ENCODE measurements at places on chromosomes 1 and 21. TPM values are rescaled to one million over a fixed set of nuclear protein-coding genes. Genes with fewer than 3 reads are reported as not detected.

- DNase-seq = no peak
Measured at GRCh38 chr1:76177615-76178014, 103.1 kb downstream of the ST6GALNAC3 start.

GRCh38 chr1:12060500-12060899 lies 2.6 kb upstream of the TNFRSF8 start:
- no peak for DNase-seq

DNA sequence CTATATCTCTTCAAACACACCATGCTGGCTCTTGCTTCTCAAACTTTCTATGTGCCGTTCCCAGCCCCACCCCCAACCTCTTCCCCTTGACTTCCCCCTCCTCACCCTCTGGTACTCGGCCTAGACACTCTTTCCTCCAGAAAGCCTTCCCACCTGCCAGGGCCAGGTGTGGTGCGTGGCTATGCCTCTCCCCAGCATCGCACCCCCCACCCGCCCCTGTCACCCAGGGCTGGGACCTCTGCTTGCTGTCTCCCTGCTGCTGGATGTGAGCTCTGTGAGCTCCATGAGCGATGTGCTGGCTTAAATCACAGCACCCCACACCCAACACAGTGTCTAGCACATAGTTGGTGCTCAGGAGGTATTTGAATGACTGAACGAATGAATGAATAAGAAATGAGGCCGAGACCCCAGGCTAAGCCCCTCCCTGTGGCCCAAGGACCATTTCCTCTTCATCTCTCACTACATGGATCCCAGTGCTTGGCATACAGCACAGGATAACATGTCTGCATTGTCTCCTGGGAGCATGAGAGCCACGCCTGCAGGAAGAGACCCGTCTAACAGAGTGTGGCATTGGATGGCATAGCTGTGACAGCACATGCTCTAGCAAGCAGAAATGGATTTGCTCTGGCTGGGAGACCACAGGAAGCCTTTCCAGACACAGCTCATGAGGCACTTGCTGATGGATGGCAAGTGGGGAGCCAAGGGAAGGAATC lies 19.7 kb downstream of the TNNT2 start:
- no peak for DNase-seq

GRCh38 chr1:212218911-212219310 lies 66.3 kb upstream of the PPP2R5A start:
- no peak for DNase-seq

DNA sequence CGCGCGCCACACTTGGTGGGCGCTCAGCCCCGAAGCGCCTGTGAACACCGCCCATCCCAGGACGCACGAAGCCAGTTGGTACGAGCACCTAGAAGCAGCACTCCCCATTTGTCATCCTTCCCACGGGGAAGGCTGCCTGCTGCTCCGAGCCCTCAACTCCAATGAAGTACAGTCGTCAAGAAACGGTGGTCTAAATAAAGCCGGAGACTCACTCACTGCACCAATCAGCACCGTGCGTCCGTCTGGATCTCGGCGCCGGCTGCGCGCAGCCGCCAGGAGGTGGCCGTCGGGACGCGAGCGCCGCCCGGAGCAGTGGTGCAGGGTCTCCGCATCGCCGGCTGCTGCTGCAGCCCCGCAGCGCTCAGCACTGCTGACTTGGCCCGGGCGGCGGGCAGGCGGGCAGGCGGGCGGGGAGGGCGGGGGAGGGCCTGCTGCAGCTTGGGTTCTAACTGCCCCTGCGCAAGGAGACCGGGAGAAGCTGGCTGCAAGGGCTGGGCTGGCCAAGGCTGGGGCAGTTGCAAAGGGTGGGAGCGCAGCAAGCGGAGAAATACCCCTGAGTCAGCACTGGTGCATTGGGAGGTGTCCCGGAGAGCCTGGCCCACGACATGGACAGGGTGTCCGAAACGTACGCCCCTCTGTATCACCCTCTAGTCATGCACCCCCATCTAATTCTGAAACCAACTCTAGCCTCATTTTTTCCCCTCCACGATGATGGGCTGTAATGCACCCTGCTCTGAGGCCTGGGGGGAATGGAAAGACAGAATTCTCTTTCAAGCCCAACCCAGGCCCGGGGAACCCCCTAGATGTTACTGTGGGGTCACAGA lies 35.8 kb upstream of the H6PD start:
- no peak for DNase-seq

GRCh38 chr1:216983823-216984222 lies 260.6 kb upstream of the ESRRG start:
- no peak for DNase-seq

- no peak for DNase-seq
Measured at GRCh38 chr1:189117072-189117770, 1360.4 kb downstream of the BRINP3 start.

DNA sequence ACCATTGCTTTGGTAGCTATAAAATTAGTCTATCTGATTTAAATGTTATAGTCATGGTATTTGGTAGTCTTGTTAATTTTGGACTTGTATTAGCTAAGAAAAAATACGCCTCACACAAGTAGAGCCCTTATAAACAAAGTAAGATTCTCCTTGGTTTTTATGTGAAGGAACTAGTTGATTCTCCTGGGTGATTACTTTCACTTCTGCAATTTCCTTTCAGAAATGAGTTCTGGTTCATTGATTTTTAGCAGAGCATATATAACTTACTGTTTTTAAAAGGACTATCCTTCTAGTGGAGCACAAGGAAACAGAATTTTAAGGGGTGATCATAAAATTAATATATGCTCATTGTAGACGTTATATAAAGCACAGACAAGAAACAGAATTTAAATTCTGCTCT lies 120.1 kb downstream of the BACH1 start:
- DNase-seq = no peak

DNA sequence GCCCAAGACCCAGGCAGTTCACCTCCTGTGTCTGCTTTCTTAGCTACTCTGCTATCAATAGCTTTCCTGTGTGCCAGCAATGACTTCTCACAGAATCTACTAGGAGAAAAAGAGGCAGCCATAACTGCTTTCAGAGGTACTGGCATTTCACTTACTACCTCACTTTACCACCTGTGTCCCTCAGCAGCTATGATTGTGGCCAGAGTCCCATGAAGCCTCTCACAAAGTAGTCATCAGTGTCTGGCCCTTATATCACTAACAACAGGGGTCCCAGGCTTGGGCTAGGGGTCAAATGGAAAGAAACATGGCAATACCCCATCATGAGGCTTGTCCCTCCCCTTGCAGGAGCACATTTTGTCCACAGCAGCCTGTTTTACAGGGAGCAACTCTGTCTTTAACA lies 62.7 kb upstream of the EPS8L3 start:
- DNase-seq = no peak

DNA sequence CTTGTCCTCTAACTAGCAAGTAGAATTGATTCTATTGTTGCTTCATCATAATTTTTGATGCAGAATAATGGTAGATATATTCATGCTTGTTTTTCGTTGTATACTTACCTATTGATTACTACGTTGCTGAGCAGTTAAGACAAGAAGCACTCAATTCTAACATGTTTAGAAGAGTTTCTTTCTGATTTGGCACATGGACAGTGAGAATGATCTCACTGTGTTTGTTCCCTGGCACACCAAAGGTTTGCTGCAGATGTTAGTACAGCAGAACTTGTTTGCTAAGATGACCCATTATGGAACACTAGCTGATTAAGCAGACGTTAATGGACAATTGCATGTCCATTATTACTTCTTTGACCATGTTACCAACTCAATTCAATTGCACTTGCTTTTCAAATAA lies 184.7 kb upstream of the SGIP1 start:
- DNase-seq = no peak

GRCh38 chr1:246444617-246445016 lies 62.5 kb downstream of the SMYD3 start:
- no peak for DNase-seq

GRCh38 chr1:93822730-93823425 lies 56.1 kb downstream of the DNTTIP2 start:
- DNase-seq = no peak

DNA sequence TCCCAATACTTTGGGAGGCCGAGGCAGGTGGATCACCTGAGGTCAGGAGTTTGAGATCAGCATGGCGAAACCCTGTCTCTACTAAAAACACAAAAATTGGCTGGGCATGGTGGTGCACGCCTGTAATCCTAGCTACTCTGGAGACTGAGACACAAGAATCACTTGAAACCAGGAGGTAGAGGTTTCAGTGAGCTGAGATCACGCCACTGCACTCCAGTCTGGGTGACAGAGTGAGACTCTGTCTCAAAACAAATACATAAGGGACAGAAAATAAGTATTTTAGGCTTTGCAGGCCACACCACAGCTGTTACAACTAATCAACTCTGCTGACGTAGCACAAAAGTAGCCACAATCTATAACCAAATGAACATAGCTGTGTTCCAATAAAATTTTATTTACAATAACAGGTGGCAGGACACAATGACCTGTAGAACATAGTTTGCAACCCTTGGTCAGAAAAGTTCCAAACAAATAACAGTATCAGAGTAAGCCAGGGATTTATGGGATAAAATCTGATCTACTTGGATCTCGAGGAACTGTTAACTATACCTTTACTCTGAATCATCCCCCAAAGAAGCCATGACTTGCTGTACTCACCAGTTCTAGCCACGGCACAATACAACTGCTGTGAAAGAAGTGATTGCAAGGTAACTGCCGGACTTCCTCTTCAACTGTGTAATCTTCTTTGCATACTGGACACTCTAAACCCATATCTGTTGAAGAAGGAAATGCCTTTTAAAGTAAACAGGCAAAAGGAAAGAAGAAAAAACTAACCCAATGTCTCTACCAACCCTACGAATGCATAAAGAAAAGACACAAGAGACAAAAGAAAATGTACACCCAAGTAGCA lies 28.3 kb downstream of the CD160 start:
- DNase-seq = no peak

DNA sequence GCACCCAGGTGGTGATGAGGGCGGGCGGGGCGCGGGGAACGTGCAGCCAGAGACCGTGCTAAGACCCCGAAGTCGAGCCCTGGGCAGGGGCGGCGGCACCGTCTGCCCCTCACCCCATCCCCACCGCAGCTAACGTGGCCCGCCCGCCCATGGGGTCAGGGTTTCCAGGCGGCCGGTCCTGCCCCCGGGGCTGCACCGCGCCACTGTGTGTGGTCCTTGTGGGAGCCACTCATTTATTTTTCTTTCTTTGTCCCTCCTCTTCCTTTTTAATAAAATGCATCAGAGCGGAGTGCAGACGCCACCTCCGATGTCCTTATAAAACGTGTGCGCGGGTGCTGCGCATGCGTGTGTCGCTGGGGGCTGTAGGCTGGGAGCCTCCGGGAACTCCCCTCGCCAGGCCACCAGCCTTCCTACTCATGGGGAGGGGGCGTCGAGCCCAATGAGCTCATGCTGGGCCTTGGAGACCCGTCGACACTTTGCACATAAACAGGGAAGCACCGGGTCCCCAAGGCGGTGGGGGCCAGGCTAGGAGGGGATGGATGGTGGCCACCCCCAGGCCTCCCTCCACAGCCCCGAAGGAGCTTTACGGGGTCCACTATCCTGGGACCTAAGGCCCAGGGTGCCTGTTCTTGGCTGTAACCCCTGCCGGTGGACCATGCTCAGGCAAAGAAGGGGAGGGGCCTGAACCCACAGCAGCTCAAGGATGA lies 59.9 kb downstream of the WNT9A start:
- no peak for DNase-seq

- DNase-seq = peak; percentile 12
Measured at GRCh38 chr1:81731989-81732388, 68.7 kb upstream of the ADGRL2 start.

GRCh38 chr1:35470977-35471613 lies 86.1 kb downstream of the KIAA0319L start:
- no peak for DNase-seq

Gene SERTAD4
- total RNA-seq = 1.6 TPM

Gene ADAM30
- not detected for total RNA-seq

Gene TTLL7
- total RNA-seq = 3.8 TPM

Gene TLR5
- total RNA-seq = 0.53 TPM
